ENCODE measurements at places on chromosomes 2 and 18.

DNA sequence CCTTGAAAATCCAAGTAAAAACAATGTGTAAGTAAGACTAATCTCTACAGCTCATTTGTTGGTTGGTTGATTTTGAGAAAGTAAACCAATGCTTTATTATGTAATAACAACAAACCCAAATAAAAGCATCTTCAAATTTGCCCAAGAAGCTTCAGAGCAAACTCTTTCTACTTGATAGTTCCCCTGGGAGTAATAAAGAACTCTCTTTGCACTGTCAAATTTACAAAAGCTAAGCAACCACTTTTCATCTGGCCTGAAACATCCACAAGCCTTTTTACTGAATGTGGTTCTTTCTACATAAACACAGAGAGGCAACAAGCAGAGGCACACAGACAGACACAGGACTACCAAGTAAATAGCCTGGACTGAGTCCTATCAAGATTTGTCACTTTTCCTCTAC lies 28.8 kb upstream of the CACNB4 start:
- DNase-seq = no peak

DNA sequence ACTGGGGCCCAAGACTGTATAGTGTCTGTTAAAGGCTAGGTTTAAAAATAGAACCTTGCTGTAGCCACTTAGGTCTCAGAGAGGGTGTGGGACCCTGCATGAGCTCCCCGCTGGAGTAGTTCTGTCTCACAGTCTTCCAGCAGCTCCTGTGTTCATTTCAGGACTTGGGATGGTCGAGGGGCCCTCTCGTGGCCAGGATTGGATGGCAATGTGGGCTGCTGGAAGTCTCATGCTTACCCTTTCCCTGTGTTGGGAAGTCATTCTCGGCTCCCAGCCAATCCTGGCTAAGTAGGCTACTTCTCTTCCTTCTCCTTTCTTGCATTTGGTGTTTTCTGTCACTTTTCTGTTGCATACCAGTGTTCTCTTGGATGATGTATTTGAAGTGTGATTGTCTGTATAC lies 284.0 kb upstream of the GCFC2 start:
- no peak for DNase-seq

DNA sequence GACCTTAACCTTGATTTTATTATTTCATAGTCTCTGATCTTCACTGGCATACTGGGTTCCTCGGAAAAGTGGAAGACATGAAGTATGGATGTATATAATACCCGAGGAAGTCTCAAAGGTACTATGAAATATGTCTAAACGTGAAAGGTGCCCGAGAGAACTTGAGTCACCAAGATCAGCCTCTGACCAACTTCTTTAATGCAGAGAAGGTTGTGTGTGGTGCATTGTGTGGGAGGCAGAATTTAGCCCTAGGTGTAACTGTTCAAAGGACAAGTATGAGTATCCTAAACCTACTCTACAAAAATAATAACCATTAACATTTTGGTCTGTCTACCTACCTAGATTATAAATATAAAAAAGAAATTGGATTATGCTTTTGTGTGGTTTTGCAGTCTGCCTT lies 36.1 kb downstream of the OSBPL6 start:
- DNase-seq = no peak

DNA sequence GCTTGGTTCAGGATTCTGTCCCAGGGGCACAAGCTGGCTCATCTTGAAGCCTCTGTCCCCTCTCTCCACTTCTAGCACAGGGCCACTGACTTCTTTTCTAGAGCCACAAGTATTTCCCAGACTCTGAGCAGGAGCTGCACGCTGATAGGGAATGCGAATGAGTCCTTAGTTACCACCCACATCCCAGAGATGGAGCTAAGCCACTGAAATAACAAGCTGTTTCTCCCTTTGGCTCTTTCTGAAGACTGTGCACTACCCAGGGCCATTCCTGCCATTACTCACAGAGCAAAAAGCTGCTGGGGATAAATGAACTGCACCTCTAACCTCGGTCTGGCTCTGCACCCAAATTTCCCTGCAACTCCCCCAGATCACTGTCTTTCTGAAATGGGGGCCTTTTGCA lies 70.6 kb downstream of the TSN start:
- DNase-seq = no peak

- no peak for DNase-seq
Measured at GRCh38 chr2:184006998-184007397, 591.3 kb upstream of the ZNF804A start.

GRCh38 chr18:37476182-37476581 lies 89.4 kb downstream of the CELF4 start:
- peak; percentile 31 for DNase-seq

GRCh38 chr2:150477347-150477746 lies 10.1 kb downstream of the RND3 start:
- no peak for DNase-seq

DNA sequence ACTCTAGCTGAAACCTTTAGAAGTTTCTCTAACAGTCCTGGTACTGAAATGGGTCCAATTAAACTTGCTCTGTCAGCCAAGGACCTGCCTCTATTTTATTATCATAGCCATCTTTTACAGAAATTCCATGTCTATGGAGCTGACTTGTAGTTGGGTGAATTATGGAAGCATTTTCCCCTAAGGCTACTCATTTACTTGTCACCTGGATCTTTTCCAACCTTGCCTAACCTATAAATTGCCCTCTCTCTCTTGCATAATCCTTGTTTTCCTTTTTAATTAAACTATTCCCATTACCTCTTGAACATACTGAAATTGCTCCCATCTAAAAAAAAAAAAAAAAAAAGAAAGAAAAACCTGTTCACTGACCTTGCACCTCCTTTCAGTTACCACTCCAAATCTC lies 74.6 kb upstream of the DOK6 start:
- no peak for DNase-seq

GRCh38 chr2:106126705-106127281 lies 67.3 kb downstream of the UXS1 start:
- DNase-seq = no peak

- DNase-seq = no peak
Measured at GRCh38 chr2:84966731-84967130, 4.2 kb upstream of the KCMF1 start.

GRCh38 chr2:20126040-20126439 lies 74.6 kb upstream of the LAPTM4A start:
- no peak for DNase-seq

- DNase-seq = no peak
Measured at GRCh38 chr18:79972720-79973119, 8.3 kb downstream of the HSBP1L1 start.

GRCh38 chr18:68221111-68221724 lies 493.7 kb downstream of the TMX3 start:
- no peak for DNase-seq

DNA sequence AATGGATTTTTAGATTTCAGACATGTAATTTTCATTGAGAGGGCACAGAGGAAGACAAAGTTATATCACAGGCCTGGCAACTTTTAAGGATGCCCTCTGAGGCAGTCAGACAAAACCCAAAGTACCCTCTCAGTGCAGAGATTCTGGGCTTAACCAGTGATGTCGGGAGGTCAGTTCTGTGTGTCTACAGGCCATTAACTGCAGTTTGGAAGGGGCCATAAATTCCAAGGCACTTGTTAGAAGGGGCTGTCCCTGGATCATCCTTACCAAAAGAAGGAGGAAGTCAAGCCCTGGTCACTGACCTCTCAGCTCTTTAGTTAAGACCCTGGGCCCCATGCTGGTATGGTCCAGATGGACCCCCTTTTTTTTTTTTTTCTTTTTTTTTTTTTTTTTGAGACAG lies 60.7 kb downstream of the LRRFIP1 start:
- DNase-seq = no peak

- DNase-seq = no peak
Measured at GRCh38 chr2:17301437-17301836, 216.8 kb downstream of the RAD51AP2 start.

GRCh38 chr2:233288663-233289062 lies 19.0 kb upstream of the SAG start:
- no peak for DNase-seq

DNA sequence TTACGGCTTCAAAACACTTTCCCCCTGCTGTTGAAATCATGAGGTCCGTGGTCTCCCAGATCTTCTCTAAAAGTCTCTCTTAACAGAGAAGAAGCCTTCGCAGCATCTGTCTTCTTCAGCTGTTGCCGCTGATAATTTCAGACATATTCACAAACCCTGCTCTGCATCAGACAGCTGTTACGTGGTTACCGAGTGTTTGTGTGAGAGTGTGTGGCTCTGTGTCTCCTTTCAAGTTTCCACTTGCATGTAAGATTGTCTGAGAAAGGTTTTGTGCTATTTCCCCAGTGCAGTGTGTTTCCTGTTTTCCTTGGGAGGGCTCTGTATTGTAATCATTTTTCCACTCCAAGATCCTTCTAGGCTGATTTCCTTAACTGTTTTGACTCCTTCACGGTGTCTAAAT lies 32.8 kb downstream of the MAIP1 start:
- DNase-seq = no peak

DNA sequence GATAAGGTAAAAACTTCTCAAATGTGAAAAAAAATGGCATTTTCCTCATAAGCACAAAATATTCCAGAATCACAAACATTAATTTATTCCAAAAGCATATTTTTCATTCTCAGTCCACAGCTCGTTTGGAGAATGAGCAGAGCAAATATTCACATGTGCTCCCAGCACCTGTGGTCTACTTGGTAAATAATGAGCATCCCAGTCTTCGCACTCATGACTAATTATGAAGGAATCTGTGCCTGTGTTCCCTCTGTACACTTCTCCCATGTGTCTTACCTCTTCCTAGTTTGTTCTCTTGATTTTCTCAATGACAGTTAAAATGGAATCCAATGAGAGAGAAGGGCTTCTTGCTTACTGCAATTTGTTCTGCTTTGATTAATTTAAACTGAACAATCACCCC lies 671.0 kb upstream of the SOX11 start:
- no peak for DNase-seq

Measured in HCT116 (cell line).